ENCODE measurements at places on chromosomes 4 and X.

DNA sequence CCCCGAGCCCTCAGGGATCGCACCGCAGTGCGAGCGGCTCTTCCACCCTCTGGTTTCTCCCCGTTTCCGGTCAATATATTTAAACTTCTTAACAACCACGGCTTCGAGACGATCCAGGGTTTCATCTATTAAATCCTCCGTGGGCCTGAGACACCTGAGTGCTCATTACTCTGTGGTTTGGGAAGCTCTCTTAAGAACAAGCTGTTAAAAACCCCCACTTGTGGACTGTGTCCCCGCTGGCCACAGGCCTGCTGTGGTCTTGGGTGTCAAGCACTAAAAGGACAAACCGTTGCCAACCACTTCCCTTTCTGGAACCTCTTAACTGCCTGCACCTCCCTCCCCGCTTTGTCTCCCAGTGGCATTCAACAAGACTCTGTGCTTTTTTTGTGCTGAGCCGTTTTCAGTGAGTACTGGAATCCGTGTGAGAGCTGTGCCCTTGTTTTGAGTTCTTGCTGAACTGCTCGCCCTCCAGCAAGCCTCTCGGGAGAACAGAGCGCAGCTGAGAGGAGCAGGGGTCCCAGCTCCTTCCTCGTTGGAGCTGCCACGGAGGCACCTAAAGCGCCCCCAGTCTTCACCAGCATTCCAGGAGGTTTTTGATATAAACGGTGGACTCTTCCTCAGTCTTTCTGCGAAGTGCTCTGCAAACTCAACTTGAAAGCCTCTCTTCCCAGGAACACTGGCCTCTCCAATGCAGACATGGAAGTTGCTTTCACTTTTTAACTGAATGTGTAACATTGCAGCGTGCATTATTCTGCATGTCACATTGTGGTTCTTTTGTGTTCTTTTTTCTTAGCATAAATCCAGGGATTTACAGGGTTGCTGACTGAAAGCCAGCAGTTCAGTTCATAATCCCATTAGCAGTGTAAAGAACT, 691 bp upstream of the IGFBP7 start:
- no peak for DNase-seq

- no peak for DNase-seq
Measured at GRCh38 chr4:77047037-77047436, 28.8 kb downstream of the CCNI start.

DNA sequence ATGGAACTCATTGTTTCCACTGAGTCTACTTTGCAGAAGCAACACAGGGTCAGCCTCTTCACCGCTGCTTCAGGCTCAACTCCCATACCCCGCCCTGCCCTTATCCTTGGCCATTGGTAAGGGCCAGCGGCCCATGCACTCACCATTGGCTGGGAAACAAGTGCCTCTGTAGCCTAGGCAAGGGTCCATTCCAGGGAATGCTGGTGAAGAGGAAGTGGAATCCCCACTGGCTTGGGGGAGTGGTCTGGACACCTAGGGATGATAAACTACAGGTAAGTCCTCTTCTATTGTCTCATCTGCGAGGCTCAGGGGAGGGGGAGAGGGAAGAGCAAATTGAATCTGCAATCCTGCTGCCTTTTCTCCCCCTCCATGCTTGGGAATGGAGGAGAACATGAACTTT, 153.1 kb downstream of the SH3BGRL start:
- DNase-seq = no peak

GRCh38 chrX:19075754-19076153, 46.5 kb downstream of the ADGRG2 start:
- DNase-seq = no peak

- no peak for DNase-seq
Measured at GRCh38 chr4:24754571-24754970, 40.8 kb upstream of the SOD3 start.

- DNase-seq = no peak
Measured at GRCh38 chr4:147508346-147508745, 27.4 kb downstream of the EDNRA start.
